Adipocyte (in vitro differentiated cells): ENCODE measurements at places on chromosomes 12 and 14.

DNA sequence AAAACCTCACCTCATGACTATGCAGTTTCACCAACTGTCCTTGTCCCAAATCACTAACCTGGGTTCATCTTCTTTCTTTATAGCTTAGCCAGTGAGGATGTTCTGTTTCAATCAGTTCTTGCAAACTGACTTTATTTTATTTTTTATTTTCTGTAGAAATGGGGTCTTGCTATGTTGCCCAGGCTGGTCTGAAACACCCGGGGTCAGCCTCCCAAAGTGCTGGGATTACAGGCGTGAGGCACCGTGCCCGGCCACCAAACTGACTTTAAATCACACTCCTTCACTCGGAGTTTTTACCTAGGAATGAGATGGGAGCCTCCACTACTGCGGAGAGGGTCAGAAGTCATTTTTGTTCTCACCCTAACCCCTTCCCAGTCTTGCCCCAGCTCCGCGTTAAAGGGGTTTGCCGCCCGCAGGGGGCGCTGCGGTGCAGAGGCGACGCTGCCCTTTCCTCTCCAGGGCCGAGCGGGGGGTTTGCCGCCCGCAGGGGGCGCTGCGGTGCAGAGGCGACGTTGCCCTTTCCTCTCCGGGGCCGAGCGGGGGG is 7.0 kb upstream of the B4GALNT3 start:
- no peak for DNase-seq

- peak; percentile 82 for DNase-seq
Measured at GRCh38 chr12:122871851-122872780, 23.8 kb downstream of the VPS37B start.

- DNase-seq, result no peak
Measured at GRCh38 chr14:75084513-75084912, 15.1 kb downstream of the ZC2HC1C start.

DNA sequence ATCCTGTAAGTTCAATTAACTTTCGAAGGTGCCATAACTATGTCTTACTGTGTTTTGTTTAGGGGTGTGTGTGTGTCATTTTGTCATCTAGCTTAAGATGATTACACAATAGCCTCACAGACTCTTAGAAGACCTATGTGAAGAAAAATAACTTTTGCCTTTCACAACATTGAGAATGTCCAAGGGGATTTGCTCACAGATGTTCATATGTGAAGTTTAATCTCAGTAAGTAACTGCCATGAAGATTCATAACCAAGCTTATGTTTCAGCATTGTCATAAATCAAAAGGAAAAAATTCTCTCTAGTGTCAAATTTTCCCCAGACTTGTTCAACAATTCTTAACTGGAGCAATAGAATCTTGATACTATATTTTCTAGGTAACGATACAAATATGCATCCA is 226.1 kb upstream of the PRKD1 start:
- peak; percentile 27 for DNase-seq

GRCh38 chr14:21063479-21063878 is 5.9 kb downstream of the RNASE8 start:
- peak; percentile 50 for DNase-seq

- DNase-seq, result peak; percentile 78
Measured at GRCh38 chr12:53381731-53382630, 2.0 kb downstream of the SP1 start.

GRCh38 chr14:63472986-63473788 is 70.0 kb downstream of the PPP2R5E start:
- peak; percentile 38 for DNase-seq

DNA sequence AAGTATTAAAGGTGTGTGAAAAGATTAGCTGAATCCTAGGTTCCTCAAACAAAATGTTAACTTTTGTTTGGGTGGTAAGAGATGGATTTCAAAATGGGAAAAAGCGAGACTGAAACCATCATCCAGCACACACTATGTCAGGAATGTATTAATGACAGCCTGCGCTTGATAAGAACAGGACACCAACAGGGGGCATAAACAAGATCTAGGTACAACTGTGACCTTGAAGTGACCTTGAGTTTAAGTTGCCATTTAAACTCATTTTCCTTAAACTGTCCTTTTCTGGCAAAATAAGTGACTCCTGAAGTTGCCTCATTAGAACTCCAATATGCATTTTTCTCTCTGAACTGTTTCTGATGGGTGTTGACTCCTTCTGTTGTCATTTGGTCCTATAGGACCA is 17.1 kb downstream of the PRKCH start:
- DNase-seq, result no peak

GRCh38 chr12:627285-627684 is 36.0 kb downstream of the NINJ2 start:
- no peak for DNase-seq

- DNase-seq, result no peak
Measured at GRCh38 chr12:10747730-10748129, 24.6 kb upstream of the YBX3 start.

DNA sequence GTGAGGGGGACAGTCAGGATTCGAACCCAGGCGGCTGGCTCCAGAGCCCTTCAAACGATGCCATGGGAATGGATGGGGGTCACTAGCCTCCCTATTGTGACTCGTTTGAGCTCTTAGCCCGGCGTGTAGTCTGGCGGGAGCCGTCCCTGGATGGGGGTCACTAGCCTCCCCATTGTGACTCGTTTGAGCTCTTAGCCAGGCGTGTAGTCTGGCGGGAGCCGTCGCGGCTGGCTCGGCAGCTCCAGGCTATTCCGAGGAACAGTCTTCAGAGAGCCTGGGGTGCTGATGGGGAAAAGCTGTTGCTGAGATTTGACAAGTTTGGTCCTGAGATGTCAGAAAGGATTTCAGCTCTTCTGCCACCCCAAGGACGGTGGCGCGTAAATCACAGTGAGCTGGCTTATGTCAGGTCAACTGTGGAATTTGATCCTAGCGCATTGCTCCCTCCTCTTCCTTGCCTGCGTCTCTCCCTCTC is 58.3 kb downstream of the CALM1 start:
- no peak for DNase-seq

DNA sequence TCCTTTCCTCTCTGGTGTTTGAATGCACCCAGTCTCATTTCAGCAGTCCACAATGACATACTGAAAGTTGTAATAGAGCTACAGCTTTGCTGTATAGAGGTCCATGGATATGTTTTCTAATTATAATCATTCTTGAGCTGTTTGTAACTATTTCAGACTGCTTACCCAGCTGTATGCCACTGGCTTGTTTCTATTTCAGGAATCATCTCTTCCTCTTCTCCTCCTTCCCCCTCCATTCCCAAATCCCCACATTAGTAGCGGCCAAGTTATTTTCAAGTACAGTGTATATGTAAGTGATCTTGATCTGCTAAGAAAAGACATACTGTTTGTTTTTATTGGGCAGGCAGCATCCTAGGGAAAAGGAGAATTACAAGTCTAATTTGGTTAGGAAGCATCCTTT is 775.0 kb downstream of the DIO2 start:
- no peak for DNase-seq

DNA sequence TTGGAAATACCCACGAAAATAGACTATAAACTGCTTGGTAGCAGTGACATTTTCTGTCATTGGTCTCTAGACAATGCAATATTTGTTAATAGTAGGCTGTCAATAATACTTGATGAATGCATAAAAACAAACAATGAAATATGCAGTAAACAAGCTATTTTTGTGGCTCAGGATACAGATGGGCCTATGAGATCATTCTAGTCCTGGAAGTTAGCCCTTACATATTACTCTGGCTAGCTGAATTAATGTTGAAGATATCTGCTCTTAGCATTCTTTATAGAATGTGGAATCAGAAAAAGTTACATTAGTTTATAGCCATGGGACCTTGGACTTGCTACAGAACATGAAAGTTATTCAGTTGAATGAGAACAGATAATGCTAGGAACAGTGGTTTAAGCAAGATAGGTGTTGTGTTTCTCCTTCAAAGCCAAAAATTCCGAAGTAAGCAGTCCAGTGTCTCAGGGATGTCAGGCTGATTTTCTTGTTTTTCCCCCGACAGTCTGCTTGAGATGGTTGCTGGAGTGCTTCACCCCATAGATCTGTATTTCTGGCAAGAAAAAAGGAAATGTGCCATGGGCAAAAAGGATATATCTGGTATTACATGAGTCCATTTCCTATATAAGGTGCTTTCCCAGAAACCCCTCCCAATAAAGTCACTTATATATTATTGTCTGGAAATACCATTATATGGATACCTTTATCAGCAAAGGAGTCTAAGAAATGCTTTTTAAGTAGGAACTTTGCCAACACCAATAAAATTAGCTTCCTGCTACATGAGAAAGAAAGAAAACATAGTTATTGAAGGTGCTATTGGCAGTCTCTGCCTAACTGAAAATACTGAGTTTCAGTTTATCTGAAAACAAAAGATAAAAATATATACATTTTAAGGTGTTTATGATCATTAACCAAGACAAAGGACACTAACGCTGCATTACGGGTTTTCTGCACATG is 619.4 kb upstream of the ATP2B1 start:
- DNase-seq, result no peak

DNA sequence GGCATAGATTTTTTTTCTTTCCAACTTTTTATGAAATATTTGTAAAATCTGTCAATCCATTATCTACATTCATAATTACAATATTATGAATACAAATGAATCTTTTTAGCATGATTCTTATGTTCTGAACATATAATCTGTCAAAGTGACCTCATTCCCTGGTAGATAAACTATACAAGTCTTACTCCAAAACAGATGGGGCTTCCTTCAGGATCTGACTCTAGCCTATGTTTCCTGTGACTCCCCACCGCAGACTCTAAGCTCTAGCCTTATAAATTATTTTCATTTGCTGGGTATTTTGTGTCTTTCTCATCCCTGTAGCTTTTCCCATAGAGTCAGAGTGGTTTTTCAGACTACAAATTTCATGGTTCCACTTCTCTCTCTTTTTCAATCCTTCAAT is 202.1 kb upstream of the KITLG start:
- no peak for DNase-seq

DNA sequence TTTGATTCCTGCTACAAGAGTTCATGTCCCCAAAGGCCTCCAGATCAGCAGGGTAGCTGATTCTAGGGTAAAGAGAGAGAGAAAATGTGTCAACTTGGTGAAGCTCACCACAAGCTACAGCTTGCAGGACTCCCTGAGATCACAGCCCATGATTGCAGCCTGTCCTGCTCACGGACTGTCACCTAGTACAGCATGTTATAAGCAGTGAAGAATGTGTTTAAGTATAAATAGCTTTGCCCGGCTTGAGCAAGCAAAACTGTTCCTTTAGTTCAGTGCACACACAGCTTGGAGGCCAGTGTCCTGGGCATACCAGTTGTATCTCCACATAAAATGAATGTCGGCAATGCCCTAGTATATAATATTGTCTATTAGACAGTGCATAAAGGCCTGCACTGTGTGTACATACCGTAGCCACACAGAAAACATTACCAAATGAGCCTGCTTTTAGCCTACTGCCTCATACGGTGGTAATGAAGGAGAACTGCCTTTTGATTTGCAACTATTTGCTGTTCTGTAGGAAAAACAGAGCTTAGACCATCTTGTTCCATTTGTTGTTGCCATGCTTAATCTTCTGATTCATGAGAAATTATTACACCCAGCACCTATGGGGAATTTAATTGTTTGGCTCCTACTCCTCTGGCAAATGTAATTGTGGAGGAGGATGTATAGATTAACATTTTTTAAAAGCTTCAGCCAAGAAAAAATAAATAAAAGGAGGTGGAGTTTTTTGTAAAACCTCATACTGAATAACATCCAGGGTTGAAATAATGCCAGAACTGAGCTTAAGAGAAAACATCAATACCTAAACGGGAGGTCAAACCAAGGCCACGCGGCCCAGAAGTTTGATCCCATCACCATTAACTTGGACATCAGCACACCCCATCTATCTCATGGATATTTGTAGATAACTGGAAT is 108.1 kb upstream of the G2E3 start:
- DNase-seq, result peak; percentile 19

DNA sequence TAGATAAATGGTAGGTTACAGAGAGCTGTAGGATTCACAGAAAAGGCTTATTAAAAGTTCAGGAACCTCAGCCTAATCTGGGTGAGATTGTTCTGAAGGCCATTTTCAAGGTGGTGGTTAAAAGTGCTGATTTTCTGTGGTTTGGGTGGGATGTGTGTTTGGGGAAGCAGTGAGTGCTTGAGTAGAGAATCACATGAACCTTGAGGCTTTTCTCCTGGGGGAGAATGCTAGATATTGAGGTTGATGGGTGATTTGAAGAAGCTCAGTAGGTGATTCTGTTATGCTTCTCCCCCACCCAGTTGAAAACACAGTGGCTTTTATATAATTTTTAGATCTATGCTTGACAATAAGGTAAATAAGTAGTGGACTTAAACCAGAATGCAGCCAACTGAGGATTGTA is 420.9 kb downstream of the PCNX1 start:
- no peak for DNase-seq

DNA sequence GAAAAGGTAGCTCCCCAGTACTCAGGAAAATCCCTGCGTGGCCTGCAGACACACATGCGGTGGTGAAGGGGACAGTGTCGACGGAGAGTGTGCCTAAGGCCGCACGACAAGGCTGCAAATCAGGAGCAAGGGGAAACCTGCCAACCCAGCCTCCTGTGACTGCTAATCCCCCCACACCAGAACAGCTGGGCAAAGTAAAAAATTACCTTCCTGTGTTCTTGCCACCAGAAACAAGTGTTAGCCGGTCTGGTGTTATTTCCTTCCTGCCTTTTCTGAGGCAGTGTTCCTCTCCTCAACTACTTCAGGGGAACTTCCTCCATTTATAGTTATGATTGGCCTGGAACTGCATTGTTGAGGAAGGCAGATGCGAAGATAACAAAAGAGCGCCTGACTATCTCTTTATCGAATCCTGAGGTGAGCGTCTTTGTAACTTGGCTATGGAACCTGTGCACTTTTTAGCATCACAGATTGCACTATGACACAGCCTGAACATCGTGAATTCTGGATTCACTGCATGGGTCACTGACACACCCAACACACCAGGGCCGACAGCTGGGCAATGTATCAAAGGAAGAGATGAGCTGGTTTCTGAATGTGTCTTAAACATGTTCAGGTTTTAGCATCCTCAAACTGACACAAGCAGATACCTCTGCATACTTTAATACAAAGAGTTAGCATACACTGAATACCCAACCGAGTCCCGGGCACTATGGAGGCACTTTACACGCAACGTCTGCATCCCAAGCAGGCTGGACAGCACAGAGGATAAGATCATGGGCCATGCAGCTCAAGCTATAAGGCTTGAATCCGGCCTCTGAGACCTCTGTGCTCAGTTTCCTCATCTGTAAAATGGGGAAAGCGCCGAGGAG is 28.9 kb downstream of the SLC15A4 start:
- no peak for DNase-seq

DNA sequence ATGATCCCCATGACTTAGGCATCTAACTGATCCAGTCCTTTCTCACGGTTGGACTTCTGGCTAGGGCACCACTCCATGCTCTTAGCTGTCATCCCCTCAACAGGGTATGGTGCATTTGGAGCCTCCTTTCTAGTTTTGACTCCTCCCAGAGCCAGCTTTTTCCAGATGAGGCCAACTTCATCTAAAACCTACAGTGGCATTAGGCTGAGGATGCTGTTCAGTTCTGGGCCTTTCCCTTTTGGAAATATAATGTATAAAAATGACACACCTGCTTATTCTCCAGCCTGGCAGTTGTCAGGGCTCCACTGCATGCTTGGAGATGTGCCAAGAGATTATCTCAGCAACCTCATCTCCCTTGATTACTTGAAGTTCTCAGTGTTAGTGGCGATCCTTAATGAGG is 239.7 kb downstream of the EMP1 start:
- DNase-seq, result no peak
